ENCODE measurements at places on chromosomes 7 and 10.

- DNase-seq, result no peak
Observed at GRCh38 chr7:2468227-2468626, 8.0 kb downstream of the GRIFIN start.

DNA sequence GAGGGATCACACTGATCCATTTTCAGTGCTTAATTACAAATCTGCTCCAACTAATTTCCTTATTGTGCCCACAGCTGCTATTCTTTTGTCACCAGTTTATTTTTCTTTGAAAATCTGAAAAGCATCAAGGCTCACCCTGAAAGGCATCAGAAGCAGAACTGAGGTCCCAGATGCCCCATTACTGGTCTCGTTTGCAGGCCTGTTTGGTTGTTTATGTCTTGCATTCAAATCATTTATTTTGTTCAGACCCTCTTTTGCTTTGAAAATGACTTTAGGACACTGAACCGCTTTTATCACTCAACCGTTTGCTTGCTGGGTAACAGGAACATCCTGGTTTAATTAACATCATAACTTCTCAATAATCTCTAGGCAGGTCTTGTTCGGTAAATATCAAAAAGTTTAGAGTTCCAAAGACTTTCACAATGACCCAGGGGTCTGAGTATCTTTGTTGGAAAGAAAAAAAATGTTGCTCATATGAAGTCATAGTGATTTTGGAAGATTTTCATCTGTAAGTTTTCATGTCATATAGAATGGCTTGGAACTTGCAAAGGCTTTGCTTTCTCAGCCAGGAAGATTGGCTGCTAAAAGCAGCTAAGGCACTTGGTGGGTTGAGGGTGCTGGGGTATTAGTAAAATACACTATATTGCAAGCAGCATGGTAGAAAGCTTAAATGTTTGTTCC, 398.3 kb upstream of the NPVF start:
- DNase-seq, result no peak

DNA sequence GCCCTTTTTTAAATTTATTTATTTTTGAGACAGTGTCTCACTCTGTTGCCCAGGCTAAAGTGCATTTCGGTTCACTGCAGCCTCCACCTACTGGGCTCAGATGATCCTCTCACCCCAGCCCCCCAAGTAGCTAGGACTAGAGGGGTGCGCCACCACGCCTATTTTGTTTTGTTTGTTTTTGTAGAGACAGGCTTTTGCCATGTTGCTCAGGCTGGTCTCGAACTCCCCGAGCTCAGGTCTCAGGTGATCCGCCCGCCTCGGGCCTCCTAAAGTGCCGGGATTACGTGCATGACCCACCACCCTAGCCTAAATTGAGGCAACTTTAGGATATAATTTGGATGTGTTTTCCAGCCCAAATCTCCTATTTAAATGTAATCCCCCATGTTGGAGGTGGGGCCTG, 805 bp downstream of the ZNF736 start:
- no peak for DNase-seq

GRCh38 chr7:37674531-37674930, 9.0 kb upstream of the GPR141 start:
- no peak for DNase-seq

DNA sequence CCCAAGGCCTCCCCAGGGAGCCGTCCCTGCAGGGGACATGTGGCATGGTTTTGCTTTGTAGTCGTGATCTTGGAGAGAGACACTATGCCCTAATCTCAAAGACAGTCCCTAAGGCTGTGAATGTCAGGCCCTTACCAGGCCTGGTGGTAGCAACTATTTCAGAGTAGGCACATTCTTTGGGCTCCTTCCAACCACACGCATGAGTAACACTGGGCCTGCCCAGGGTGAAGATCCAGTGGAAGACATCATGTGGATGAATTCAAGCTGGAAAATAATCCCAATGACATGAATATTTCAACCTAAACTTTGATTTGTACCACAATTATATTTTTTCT, 39.5 kb upstream of the INSIG1 start:
- no peak for DNase-seq

DNA sequence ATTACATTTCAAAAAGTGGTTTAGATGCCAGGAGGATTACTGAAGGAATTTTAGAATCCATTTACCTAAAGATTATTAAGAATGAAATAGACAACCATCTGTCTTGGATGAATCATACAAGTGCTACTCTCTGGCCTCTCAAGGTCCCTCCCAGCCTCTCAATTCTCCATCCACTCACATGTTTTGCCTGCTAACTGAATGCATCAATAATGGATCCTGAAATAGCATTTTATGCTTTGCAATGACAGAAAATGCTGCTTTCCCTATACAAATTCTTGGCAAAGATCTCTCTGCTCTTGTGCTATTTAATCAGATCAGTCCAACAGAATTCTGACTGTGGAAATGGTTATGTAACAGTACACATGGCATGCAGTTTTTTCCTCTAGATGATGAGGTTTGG, 68.1 kb downstream of the HBP1 start:
- no peak for DNase-seq

DNA sequence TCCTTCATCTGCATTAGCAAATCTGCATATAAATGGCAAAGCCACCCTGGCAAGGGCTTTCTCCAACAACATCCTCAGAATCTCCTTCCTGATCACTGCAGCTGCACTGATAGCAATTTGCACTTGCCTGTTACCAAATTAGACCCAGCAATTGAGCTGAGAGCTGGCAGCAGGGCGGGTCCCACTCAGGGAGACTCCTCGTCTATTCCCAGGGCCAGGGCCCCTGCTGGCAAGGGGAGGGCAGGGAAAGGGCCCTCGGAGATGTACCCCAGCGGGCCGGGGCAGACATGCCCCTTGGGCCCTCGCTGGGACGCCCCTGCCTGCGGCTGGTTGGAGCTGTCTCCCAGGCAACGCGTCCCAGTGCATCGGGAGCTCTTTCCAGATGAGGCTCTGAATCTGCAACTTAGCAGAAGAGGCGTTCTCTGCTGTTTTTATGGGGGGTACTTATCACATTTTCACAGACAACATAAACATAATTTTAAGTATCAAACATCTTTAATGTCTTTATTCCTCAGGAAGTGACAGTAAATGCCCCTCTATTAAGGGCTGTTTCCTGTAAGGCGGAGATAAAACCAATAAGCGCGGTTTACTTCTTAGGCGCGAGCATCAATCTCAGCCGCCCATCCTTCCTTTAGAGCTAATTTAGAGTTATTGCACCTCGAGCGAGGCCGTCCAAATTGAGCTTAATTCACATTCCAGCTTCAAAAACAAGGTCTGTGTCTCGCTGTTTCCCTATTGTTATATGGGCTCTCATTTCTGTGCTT, 249.0 kb upstream of the PPP2R2D start:
- no peak for DNase-seq

DNA sequence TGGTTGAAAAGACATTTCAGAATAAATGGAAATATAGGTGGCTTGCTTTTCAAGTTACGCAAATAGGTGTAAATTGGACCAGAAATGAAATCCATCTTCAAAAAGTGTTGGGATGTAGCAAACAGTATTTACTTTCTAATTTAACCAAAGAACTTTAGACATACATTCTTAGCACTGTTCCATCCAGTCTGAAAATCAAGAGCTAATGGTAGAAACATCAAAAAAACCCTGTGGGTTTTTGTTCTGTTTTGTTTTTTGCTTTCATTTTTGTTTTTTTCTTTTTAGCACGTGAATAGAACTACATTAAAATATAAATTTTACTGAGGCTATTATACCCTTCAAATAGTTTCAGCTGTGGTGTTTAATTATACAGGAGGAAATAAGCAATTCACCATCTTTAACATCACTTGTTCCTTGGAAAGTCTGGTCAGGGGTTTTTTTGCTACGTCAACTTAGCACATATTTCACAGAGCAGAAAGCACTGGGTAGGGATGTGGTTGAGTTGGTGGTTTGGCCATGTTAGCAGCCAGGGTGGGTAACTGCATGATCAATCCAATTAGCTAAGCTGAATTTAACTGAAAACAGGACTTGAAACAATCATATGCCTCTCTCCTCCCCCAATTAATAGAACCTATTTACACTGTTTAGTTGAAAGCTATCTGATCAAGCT, 275.4 kb upstream of the PFKP start:
- DNase-seq, result no peak

- DNase-seq, result no peak
Observed at GRCh38 chr10:58725901-58726300, 213.2 kb downstream of the BICC1 start.

Measured in pulmonary artery endothelial cell (primary cell).